Activated B cell treated with CpG ODN at 0.5 μM for 24 hours (primary cell): ENCODE measurements at places on chromosomes 1 and 21. TPM values are rescaled to one million over a fixed set of nuclear protein-coding genes. Genes with fewer than 3 reads are reported as not detected.

DNA sequence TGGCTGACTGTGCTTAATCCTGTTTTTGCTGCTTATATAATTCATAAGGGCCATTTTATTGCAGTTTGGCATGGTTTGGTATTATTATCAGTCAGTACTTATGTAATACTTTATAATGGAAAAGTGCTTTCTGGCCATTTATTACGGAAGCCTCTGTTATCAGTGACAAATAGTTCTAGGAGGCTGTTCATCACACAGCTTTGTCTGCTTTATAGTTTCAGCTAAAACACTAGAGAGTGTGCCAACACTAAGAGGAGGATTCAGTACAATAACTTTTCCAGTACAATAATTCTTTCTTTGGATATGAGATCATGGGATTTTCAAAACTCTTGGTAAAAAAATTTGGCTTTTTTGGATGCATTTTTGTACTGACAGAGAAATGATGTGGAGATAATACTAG lies 102.9 kb upstream of the PTGFR start:
- no peak for DNase-seq

DNA sequence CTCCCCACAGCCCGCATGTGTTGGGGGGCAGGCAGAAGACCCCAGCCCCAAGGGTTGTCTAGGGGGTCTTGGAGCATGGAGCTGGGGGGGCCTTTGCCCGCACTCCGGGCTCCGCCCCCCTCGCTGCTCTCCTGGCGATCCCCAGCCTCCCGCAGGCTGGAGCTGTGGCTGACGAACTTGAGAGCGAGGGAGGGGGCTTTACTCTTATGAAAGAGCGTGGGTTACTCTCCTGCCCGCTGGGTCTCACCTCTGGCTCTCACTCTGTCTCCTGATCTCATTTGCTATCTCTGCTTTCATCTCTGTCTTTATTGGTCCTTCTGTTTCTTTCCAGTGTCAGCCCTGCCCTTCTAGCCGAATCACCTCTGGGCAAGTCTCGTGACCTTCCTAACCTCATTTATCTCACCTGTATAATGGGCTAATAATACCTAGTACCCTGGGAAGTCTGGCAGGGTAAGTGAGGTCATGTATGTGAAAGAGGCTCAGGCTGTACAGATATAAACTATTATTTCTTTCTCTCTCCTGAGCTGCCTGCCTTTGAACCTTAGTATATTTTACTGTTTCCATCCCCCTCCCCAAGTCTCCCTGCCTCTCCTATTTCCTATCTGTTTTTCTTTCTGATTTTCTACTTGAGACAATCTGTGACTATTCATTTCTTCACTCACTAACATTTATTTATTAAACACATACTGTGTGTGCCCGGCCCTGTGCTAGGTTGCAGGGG lies 731 bp downstream of the EFNA4 start:
- DNase-seq: no peak

Gene MATN1
- 0.93 and 1.2 TPM in 2 replicates for total RNA-seq

Gene FAM43B
- not detected in 2 replicates for total RNA-seq
